ENCODE measurements at places on chromosomes 6 and 20.
A peak's percentile ranks its signal among the peaks of the same experiment; 100 is the strongest.

DNA sequence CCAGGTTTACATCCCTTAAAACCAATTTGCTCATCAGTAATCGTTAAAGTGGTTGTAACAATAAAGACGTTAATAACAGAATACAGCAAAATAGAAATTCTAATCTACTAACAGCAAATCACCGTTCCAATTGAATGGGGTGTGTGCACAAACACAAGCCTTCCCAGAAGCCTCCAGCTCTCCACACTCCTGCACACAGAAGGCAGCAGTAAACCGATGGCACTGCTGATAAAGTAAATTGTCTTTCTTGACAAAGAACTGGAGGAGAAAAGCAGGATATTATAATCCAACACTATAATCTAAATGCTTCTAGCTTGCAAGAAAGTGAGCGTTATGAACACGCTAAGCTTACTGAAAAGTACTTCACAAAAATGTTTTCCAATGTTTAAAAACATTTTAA, 7.0 kb downstream of the ZNF217 start:
- no peak for DNase-seq

- DNase-seq = no peak
Observed at GRCh38 chr6:2171728-2172127, 73.7 kb downstream of the GMDS start.

DNA sequence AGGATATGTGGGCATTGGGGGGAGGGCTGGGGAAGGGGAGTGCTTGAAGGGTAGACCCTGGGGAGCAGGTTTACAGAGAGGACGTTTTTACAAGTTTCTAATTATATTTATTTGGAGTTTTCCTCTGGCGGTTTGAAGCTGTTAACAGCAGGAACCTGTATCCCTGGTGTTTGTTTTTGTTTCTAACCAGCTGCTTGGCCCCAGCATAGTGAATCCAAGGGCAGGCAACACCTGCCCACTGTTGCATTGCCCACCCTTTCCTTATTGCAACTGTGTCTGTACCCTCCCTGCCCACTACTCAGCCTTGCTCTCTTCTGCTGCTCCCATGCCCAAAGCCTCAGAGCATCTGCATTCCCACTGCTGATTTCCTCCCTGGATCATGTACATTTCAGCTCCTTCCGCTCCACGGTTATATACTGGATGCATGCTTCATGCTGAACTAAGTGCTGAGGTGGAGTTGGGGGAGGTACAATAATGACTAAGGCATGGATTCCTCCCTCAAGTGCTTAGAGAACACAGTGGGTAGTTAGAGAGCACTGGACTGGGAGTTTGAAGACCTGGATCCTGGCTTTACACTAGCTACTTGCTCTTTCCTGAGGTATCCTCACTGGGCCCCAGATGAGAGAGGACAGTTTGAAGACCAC, 6.0 kb downstream of the SCUBE3 start:
- no peak for DNase-seq

GRCh38 chr6:92706976-92707375, 712.4 kb downstream of the EPHA7 start:
- peak; percentile 0 for DNase-seq

DNA sequence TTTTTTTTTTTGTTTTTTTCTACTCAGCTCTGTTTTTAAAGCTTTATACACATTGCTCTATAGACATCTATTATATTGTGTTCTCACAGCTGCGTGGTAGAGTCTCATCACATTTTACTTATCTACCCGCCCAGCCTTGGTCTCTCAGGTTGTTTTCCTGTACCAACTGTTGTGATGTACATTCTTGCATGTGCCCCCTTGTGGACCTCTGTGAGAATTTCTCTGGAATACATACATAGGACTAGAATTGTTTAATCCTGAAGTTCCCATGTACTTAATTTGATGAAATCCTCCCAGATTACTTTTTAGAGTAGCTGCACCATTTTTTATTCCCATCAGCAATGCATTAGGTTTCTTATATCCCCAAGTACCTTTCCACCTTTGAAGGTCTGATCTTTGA, 40.4 kb upstream of the TINAG start:
- DNase-seq = peak; percentile 61

DNA sequence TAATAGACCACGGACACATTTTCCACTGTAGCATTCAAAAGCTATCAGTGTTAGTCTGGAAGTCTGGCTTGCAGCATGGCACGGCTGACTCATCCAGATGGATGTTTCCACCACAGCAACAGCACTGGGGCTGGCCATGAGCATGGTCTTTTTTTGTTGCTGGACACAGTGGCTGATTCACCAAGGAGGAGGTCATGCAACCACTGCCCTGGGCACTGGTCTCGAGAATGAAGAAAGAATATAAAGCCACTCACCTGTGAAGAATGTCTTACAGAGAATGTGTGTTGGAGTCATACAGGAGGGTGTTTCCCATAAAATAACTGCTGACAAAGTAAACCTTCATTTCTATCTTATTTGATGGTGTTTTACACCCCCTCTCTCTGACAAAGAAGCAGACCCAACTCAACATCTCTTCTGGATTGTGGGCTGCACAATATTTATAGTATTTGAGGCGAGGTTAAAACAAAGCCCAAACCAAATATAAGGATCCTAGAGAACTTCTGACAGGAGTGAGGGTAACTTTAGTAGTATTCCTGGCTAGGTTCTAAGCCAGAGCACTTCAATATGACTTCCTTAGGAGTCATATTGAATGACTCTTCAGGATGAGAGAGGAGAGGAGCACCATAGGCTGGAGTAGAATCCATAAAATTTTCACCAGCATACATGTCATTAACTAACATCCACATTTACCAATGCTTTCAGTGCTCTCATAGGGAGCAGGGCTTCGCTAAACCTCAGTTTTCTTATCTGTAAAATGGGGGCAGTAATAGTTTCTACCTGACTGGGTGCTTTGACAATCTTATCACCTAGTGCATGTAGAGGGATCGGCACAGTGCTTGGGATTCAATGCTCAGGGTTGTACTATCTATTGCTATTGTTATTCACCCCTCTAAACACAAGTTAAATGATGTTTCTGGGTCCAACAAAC, 121.4 kb downstream of the KIF13A start:
- DNase-seq = peak; percentile 57

DNA sequence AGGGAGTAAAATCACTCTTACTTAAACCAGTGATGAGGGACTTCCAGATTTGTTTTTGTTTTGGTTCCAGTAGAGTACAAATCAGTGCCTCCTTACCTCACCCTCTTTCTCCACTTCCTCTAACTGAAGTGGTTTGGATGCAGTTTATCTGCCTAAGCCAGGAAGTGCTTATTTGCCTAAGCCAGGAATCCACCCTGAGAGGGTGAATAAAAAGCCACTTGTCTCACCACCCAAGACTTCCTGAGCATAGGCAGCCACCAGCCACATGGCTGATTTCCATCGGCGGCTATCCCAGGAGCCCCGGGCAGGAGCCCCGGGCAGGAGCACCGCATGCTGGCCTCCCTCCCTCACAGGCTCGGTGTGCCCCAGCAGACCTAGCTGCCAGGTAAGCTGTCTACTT, 12.0 kb downstream of the LRP11 start:
- DNase-seq = no peak

DNA sequence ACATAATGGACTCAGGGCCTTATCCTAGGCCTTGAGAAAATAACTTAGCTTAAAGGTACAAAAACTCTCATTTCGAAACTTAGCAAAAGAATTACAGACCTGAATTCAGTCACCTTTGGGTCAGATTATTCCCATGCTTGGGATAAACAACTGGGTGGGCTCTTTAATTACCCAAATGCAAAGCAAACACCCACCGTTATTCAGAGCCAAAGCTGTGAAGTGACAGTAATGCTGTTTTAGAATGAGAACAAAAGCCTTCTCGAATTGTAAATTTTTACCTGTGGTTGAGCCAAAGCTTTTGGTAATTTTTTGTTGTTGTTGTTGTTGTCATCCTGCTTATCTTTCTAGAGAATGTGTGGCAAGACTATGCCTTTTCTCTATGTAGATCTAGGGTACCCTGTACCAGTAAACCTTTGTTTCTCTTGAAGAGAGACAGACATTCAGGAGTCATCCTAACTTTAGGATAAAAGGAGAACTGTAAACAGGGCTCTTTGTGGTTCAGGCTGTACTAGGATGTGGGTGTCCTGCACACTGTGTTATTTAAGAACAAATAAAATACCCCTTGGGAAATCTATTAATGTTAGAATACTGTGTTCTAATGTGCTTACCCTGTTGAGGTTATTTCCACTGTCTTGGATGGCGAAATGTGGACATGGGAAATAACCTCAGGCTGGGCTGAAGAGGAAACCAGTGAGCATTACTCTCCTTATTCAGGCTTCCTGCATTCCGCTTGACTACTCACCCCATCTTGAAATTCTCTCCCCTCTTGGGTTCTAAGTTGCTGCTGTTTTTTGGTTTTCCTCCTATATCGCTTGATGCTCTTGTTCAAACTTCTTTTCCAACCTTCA, 480.7 kb downstream of the CD83 start:
- DNase-seq = no peak

DNA sequence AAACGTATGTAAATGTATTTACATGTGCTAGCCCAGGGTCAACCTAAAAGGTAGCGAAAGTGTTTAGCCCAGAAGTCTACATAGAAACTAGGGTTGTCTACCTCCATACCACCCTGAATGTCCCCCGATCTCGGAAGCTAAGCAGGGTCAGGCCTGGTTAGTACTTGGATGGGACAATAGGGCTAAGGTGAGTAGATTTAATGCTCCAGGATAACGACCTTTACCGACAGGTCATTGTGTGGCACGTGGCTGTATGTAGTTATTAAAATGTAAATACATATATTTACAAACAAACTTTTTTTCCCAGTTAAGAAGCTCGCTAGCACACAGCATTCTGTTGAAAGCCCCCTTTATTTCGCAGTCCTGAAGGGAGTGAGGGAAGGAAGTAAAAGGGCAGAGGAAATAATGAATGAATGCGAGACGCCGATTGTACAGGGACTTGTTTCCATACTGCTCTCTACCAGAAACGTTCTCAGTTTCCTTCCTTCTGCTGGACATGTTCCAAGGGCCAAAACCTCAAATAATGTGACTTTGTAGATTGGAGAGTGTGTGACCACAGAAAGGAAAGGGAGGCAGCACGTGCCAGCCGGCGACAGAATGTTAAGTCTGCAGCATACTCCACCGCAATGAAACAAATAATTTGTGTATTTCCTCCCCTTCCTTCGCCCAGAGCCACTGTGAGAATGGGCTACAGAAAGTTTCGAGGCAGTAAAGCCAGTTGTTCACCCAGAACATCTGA, 612 bp downstream of the ADAT2 start:
- no peak for DNase-seq

- DNase-seq = no peak
Observed at GRCh38 chr20:42635699-42636411, 553.9 kb downstream of the PTPRT start.

DNA sequence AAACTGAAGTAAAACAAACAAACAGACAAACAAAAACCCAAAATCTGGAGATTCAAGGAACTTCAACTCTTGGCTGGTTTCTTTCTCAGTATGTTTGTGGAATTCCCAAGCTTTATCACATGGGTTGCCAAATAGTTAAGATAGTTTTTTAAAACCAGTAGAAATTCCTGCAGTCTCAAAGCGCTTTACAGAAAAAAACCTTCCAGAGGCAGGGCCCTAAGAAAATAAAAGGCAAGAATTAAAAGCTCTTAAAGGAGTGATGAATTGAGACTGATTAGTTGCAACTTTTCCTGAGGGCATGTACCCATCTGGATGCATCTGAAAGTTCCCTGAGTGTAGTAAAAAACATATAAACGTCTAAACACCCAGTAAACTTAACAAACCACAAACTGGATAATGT, 25.9 kb upstream of the PTCHD4 start:
- DNase-seq = no peak

- DNase-seq = no peak
Observed at GRCh38 chr6:111817451-111818120, 55.7 kb downstream of the FYN start.

- DNase-seq = no peak
Observed at GRCh38 chr6:2165286-2165685, 80.1 kb downstream of the GMDS start.

GRCh38 chr6:84027340-84028181, 6.0 kb upstream of the MRAP2 start:
- peak; percentile 5 for DNase-seq

- DNase-seq = no peak
Observed at GRCh38 chr20:48706116-48706656, 121.6 kb downstream of the PREX1 start.

DNA sequence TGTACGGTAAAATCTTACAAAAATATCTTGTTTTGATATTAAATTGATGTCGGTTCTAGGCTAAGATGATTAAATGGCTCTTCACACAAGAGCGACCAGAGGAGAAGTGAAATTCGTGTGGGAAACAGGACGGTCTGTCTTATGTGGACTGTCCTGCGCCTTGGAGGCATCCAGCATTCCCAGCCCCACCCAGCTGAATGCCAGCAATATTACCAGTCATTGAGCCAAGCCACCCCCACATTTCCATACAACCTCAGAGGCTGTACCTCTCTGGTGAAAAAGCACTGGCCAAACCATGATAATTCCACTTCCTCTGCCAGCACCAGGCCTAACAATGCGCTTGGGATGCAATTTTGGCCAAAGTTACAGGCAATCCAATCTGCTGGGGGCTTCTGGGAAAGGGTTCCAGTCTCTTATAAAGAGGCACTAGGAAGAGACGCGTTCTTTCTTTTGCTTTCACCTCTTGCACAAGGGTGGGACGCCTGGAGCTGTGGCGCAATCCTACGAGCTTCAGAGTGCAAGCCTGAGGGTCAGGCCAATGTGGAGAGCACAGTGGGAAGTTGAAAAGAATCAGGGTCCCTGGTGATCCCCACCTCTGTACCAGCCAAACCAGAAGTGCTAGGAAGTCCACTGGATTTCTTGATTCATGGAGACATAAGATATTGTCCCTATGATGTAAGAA, 213.1 kb downstream of the PREX1 start:
- DNase-seq = no peak

DNA sequence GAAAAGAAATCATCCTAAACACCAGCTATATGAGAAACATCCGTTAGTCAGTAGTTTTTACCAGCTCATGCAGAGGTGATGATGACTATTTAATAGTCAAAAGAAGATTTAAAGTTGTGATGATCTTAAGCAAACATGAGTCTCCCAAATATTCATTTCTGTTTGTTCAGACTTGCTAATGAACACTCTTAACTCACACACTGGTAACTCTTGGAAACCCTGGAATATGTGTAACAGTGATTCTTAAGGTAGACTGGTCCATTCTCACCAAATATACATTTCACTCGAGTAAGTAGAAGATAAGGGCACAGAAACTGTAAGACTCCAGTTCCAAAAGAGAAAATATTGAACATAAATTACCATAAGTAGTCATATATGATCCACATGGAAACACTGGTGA, 29.1 kb downstream of the RSPO3 start:
- DNase-seq = no peak

DNA sequence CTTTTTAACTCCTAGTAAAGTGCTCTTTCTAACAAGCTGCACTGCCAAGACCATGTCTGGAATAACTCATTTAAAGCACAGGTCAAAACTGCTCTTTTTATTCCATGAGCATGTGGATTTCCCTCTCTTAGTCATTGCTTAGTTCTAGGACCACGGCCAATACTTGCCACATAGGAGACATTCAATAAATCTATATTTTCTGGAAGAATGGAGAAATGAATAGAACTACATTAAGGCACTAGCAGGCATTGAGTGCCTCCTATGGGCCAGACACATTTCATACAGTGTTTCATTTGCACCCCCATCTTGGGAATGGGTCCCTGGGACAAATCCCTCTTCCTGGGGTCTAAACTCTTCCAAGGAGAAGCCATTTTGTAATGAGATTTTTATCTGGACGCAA, 552.8 kb upstream of the CITED2 start:
- DNase-seq = no peak

- no peak for DNase-seq
Observed at GRCh38 chr6:66210964-66211363, 503.9 kb upstream of the EYS start.
